H7 (cell line): ENCODE measurements at places on chromosomes 5 and 9. TPM values are rescaled to one million over a fixed set of nuclear protein-coding genes. Genes with fewer than 3 reads are reported as not detected.
A peak's percentile ranks its signal among the peaks of the same experiment; 100 is the strongest.

DNA sequence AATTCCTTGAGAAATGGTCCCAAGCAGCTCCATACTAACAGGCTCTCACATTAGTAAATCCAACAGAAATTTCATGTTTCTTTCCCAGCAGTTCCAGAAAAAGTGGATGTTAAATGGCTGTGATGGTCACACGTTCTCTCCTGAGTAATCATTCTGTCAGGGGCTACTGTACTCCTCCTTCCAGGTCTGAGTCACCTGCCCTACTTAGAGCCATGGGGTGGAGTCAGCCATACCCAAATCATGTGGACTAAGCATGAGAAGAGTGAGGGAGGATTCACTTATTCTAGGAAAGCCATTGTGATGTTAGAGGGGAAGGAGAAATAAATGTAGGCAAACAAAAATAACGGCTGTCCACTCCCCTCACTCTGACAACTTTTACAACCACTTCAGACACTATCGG is 547.2 kb downstream of the CSNK1G3 start:
- no peak for DNase-seq

DNA sequence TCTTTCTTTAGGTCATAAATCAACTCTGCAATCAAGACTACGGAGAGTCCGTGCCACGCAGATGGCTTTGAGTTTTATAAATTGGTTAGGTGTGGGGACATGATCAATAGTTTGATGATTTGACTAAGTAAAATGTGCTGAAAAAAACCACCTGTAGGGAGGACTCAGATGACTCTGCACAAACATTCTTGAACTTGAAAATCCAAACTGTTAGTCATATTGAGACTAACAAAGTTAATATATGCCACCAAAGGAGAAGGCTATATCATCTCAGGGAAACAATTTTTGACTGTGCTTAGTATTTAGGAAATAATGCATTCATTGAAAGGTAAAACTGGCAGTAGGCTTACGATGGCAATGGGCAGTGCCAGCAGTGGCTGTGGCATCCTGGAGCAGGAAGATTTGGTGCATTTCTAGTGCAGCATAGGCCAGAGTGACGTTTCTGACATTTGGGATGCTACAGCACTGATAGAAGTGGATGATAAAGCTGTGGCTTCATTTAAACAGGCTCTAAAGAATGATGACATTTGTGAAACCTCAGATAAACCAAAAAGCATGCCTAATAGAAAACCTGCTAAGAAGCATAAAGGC is 291.1 kb downstream of the MLLT3 start:
- DNase-seq = no peak

DNA sequence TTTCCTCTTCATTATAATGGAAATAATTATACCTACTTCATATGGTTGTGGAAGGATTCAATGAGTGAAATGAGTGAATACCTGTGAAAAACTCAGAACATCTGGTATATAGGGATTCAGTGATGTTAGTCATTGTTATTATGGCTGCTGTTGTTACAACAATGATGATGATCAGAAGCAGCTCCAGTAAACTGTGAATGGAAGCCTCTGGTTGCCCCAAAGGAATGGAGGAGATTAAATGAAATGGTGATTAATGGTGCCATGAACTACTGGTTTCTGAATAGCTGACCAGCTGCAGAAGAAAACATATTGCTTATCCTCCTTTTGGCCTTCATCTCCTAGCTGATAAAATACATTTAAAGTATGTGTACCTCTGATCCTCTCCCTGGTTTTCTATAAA is 372.0 kb downstream of the ARHGEF28 start:
- DNase-seq = no peak

- DNase-seq = no peak
These were observed 630.7 kb upstream of the RORB start for GRCh38 chr9:73866451-73866850.

PHAX gene
- 26.2 and 43.1 TPM in 2 replicates for total RNA-seq

GRCh38 chr9:17520268-17521064 is 58.4 kb upstream of the SH3GL2 start:
- peak; percentile 28 for DNase-seq

SARDH gene
- total RNA-seq = 7.3 and 9.9 TPM in 2 replicates

- no peak for DNase-seq
These were observed 21.4 kb downstream of the TGFBR1 start for GRCh38 chr9:99126312-99126711.

DNA sequence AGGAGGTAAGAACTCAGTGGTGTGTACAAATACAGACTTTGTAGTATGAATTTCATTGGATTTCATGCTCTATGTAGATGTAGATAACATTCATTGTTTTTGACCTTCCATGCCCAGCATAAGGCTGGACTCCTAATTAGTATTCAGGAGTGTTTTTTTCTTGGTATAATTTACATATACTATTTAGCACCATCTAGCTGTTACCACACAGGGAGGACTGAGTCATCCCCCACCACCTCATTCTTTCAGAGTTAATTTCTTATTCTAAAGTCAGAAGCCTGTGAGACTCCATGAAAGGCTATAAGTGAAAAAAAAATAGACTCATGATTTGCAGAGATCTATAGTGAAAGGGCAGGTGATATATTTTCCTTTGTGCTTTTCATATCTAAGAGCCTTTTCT is 555.0 kb downstream of the PRR16 start:
- DNase-seq = no peak

FOXD4 gene
- total RNA-seq = 0.26 TPM in 1 of 2 replicates, not detected in the other

HMCN2 gene
- 2.3 and 5.2 TPM in 2 replicates for total RNA-seq

RANBP3L gene
- total RNA-seq = not detected in 2 replicates

- DNase-seq = peak; percentile 33
These were observed 63.8 kb upstream of the RNF130 start for GRCh38 chr5:180135128-180135955.

DNA sequence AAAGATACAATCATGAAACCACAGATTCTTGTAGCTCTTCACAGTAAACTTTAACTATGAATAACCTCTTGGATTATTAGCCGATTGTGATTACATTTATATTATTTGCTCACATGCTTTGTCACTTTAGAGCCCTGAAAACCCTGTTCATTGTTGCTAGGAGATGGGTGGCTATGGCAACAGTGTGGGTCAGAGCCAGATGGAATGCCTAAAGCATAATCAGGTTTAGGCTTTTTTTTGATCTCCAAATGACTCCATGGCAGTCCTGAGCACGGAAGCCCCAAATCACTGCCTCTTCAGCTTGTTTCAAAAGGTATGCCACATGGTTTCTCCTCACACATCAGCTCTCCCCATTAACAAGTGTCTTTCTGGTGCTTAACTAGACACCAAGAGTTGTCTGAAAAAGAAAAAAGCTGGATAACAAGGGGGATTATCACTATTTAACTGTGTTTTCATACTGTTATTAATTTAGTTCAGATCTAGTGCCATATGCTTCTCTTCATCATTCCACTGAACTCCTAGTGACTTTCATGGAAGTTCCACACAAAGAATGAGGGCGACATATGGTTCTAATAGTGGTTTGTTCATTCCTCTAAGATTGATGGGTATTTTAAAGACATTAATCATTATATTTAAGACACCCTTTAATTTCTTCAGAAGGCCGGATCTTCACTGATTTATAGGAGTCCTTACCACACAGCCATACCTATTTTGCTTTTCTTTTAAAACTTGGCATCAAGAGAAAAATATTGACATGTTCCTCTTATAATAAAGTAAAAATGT is 88.8 kb upstream of the PAM start:
- DNase-seq = no peak

- DNase-seq = peak; percentile 55
These were observed 52.1 kb upstream of the WWC1 start for GRCh38 chr5:168239325-168239724.

DNA sequence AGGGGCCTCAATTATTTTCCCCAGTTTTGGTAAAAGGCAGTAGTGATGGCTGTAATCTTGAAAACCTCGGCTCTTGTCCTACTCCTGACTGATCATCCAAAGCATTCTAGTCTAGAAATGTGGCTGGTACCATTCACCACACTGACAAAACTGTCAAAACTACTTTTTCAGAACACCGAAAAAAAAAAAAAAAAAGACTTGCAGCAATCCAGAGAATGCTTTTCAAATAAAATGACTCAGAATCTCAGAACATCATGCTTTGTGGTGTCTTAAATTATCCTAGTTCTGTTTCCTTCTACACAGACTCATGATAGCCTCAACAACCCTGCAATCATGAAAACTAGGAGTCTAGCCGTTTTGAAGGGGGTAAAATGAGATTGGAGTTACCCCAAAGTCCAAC is 13.4 kb downstream of the SLC28A3 start:
- no peak for DNase-seq

DNA sequence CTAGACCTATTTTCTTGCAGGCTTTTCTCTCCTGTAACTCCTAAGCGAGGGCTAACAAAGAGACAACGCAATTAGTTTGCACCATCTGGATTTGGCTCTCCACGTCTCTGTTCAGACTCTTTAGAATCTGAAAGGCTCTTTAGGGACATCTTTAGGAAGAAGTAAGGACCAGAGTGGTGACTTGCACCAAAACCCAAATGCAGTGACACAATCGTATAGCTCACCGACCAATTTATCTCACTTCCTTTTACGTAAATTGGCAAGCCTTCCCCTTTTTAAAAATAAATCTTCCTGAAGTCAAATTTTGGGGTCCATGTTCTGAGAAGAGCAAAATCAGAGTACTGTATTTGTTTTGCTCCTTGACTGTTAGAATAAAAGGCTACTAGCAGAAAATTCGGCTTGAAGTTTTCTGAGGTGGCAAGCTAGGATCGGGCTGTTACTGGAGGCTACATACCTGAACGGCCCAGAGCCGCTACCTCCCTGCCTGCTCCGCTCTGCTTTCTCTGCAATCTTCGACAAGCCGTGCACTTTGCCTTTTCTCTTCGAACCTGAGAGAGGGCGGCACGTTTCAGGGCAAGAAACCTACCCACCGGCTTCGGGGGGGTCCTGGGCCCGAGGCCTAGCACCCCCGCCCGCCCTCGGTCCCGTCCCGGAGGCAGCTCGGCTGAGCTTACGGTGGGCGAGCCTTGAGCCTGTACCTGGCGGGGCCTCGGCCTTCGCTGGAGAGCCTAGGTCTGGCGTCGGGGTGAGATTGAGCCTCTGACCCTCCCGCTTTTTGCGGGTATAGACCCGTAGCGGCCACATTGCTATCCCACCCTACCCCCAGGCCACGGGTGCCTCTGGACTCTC is 537 bp downstream of the MEIKIN start:
- peak; percentile 32 for DNase-seq

KIF12 gene
- 0.92 and 2.0 TPM in 2 replicates for total RNA-seq

DBH gene
- total RNA-seq = 0.07 TPM in 1 of 2 replicates, not detected in the other

DNA sequence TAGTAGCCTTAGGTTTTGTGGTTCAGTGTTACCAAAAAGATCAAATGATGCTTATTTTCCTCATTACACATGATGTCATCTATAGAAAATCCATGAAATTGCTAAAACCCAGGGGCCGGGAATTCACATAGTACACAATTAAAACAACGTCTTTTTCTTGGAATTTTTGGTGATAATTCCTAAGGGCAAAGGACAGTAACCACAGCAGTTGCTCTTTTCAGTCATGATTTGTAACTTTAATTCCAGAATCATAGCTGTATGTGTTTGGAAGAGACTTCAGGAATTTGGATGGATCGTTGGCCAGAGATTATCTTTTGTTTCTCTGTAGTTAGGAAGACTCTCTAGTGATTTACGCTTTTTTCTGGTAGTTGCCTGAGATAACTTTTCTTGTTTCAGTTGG is 748.7 kb downstream of the TLE4 start:
- no peak for DNase-seq

DNA sequence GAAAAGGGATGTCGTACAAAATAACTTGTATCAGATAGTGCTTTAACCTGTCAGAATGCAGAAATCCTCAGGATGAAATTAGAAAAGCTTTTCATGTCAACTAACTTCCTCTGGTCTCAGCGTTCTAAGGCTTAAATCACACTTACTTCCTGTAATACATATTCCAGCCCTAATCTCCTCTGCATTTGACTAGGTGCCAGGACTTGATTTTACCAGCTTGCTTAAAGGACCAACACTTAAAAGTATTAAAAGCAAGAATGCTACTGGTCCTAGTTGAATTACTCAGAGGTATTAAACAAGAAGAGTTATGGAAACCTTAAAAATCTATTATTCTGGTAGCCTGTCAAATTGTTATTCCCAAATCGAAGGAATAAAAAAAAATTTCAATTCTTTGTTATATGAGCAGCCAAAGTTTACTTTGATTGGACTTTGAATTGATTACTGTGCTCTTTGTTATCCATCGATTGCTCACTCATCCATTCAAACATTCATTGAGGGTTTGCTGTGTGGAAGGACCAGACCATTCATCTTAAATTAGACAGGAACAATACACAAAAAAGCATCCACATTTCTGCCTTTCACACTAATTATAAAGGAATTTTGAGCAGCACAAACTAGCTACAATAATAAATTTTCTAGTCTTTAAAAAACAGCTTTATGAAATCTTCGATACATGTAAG is 108.7 kb downstream of the MUSK start:
- no peak for DNase-seq

XPA gene
- total RNA-seq = 1.5 and 3.5 TPM in 2 replicates

DNA sequence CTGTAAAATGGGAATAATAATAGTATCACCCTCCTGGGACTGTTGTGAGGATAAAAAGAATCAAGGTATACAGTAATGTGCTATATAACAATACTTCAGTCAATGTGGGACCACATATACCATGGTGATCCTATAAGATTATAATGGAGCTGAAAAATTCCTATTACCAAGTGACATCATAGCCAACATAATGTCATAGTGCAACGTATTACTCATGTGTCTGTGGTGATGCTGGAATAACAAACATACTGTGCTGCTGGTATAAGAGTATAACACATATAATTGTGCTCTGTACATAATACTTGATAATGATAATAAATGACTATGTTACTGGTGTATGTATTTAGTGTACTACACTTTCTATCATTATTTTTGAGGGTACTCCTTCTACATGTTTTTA is 38.1 kb downstream of the LIFR start:
- no peak for DNase-seq
